Heart right ventricle (tissue), 16 donors: ENCODE measurements at places on chromosomes 4 and X. TPM values are rescaled to one million over a fixed set of nuclear protein-coding genes. Genes with fewer than 3 reads are reported as not detected.

Gene BTC
- 0.03 TPM for polyA plus RNA-seq

GRCh38 chrX:55026143-55026542 is 4.6 kb downstream of the ALAS2 start:
- H3K4me3 ChIP-seq, result no peak overlapping the region
- no peak for DNase-seq
- no peaks in the 10 kb centered on the region for H3K4me1 ChIP-seq

- no peak for DNase-seq
- no peaks in the 10 kb centered on the region for H3K36me3 ChIP-seq
- H3K27me3 ChIP-seq, result no peaks in the 10 kb centered on the region
Observed at GRCh38 chr4:39181520-39181904, 817 bp upstream of the WDR19 start.

DNA sequence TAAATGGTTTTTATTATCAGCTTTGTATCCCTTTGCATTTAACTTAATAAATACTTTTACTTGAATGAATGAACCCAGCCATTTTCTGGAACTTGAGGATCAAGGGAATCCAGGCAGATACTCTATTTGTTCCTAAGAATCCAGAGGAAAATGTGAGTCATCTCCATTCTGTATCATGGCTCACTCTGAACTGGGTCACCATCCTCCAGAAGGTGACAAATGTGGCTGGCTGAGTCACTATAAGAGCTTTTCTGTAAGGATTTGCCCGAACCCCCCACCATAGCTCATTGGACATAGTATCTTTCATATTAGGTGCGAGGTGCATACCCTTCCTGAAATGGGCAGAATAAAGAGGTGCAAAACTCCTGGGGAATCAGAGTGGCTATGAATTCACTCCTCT is 25.8 kb downstream of the RTL9 start:
- DNase-seq, result no peak
- no peak overlapping the region for H3K4me3 ChIP-seq
- H3K27me3 ChIP-seq, result no peaks in the 10 kb centered on the region
- no peak overlapping the region for H3K27ac ChIP-seq
- H3K36me3 ChIP-seq, result no peaks in the 10 kb centered on the region

GRCh38 chrX:112760697-112761096 is 79.9 kb downstream of the AMOT start:
- no peaks in the 10 kb centered on the region for H3K36me3 ChIP-seq
- no peak overlapping the region for H3K27ac ChIP-seq

DNA sequence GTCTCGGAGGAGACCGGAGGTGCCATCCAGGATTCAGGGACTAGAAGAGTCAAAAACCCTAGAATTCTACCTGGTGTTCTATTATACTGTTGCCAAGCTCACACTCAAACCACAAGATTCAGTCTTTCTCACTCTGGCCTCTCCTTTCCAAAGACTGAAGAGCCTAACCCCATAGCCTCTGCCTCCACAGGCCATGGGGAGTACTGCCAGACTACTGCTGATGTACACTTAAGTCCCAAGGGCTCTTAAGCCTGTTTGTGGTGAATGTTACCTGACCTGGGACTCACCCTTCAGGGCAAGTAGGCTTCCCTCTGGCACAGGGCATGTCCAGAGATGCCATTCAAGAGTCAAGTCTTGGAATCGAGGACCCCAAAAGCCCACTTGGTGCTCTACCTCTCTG is 58.9 kb upstream of the IRS4 start:
- H3K27me3 ChIP-seq, result no peaks in the 10 kb centered on the region
- no peak overlapping the region for H3K27ac ChIP-seq
- DNase-seq, result no peak
- no peaks in the 10 kb centered on the region for H3K4me1 ChIP-seq
- H3K4me3 ChIP-seq, result no peak overlapping the region
- no peaks in the 10 kb centered on the region for H3K36me3 ChIP-seq

GRCh38 chr4:180280076-180280475 is 1963.1 kb upstream of the TENM3 start:
- H3K36me3 ChIP-seq, result no peaks in the 10 kb centered on the region
- H3K27me3 ChIP-seq, result no peaks in the 10 kb centered on the region
- no peak overlapping the region for H3K27ac ChIP-seq
- no peaks in the 10 kb centered on the region for H3K4me1 ChIP-seq
- DNase-seq, result no peak
- no peak overlapping the region for H3K4me3 ChIP-seq

DNA sequence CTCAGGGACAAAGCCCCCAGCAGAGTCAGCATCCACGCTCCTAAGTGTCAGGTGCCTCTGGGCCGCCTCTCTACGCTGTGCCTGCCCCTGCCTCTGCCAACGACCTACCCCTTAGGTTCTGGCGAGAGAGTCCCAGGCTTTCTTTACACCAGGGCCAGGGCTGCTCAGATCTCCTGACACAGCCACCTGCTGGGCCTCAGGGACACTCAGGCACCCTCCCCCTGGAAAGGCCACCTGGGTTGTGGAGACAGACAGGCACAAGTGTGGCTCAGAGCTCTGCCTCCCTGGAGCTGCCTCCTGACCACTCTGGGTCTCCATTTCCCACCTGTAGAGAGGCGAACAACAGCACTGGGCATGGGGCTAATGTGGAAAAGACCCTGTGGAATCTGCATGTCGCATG is 90.0 kb upstream of the ADRA2C start:
- H3K27ac ChIP-seq, result no peak overlapping the region
- H3K4me1 ChIP-seq, result no peaks in the 10 kb centered on the region
- peaks cover 46% of the 10 kb centered on the region for H3K27me3 ChIP-seq
- DNase-seq, result no peak
- no peak overlapping the region for H3K4me3 ChIP-seq

DNA sequence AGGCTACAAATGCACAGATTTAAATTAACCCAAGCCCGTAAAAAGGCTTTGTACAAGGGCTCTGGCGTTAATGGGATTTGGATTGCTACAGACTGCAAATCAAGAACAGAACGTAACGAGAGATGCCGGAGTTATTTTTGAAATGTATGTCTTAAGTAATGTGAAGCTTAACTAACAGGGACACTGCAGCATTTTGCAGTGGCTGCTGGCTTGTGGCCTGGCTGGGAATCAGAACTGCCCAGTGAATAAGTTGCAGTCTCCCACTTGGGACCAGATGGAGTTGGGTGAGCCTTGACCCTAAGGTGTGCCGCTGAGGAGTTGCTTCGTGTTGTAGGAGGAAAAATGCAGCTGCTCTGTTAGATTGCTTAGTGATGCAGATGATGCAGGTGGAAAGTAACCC is 318.4 kb downstream of the DHX15 start:
- H3K36me3 ChIP-seq, result no peaks in the 10 kb centered on the region
- no peaks in the 10 kb centered on the region for H3K27me3 ChIP-seq
- H3K4me3 ChIP-seq, result no peak overlapping the region
- peaks cover 6% of the 10 kb centered on the region for H3K4me1 ChIP-seq
- no peak for DNase-seq

GRCh38 chrX:118350221-118350620 is 4.3 kb downstream of the WDR44 start:
- no peak overlapping the region for H3K4me3 ChIP-seq
- no peak for DNase-seq
- no peaks in the 10 kb centered on the region for H3K36me3 ChIP-seq
- H3K4me1 ChIP-seq, result peaks cover 55% of the 10 kb centered on the region
- H3K27ac ChIP-seq, result no peak overlapping the region

- H3K36me3 ChIP-seq, result no peaks in the 10 kb centered on the region
- H3K27ac ChIP-seq, result peak overlapping the region; percentile 97
- DNase-seq, result no peak
- H3K4me1 ChIP-seq, result peaks cover 4% of the 10 kb centered on the region
- H3K27me3 ChIP-seq, result no peaks in the 10 kb centered on the region
- peak overlapping the region; percentile 92 for H3K4me3 ChIP-seq
Observed at GRCh38 chr4:106316773-106317409, 541 bp downstream of the AIMP1 start.

DNA sequence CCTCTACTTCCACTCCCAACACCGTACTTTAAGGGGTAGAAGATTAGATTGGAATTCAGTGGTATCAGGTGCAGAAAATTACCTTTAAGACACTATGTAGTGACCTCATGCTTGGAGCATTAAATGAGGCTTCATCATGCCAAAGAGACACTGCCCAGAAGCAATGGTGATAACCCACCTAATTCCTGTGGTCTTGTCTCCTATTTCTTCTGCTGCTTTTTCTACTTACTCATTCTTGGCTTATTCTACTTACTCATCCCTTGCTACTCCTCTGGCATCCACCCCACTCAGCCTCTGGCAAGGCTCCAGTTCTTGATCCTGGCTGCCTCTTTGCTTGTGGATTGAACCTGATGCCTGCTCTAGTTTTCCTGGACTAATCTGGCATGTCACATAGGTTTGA is 62.3 kb upstream of the ADAMTS3 start:
- no peaks in the 10 kb centered on the region for H3K4me1 ChIP-seq
- H3K27me3 ChIP-seq, result no peaks in the 10 kb centered on the region
- DNase-seq, result peak; percentile 27
- H3K36me3 ChIP-seq, result no peaks in the 10 kb centered on the region

Gene RHOXF2B
- polyA plus RNA-seq, result not detected

GRCh38 chr4:66766557-66766956 is 778.7 kb downstream of the CENPC start:
- H3K27ac ChIP-seq, result no peak overlapping the region
- no peak for DNase-seq
- H3K4me1 ChIP-seq, result no peaks in the 10 kb centered on the region
- no peaks in the 10 kb centered on the region for H3K27me3 ChIP-seq
- H3K4me3 ChIP-seq, result no peak overlapping the region

Gene ADH1A
- polyA plus RNA-seq, result not detected

Gene LRAT
- not detected for polyA plus RNA-seq
